ENCODE measurements at places on chromosomes 3 and 15.

- no peak for DNase-seq
Observed at GRCh38 chr3:172407872-172408271, 40.4 kb downstream of the GHSR start.

DNA sequence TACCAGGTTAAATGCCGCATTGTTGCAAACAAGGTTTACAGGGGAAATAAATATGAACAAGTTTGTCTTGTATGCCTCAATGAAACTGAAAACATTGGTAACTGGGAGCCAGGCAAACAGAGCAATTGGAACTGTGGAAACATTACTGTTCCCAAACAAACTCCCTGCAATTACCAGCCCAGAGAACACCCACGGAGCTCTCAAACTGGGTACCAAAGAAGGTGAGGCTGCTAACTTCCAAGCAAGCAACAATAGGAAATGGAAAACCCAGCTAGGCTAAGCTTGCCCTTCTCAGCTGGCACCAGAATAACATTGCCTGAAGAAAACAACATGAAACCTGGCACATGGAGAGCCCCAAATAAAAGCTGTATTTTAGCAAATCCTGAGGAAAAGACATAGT is 218.9 kb upstream of the THRB start:
- no peak for DNase-seq

- DNase-seq, result no peak
Observed at GRCh38 chr15:51924156-51925068, 47.2 kb downstream of the LEO1 start.

DNA sequence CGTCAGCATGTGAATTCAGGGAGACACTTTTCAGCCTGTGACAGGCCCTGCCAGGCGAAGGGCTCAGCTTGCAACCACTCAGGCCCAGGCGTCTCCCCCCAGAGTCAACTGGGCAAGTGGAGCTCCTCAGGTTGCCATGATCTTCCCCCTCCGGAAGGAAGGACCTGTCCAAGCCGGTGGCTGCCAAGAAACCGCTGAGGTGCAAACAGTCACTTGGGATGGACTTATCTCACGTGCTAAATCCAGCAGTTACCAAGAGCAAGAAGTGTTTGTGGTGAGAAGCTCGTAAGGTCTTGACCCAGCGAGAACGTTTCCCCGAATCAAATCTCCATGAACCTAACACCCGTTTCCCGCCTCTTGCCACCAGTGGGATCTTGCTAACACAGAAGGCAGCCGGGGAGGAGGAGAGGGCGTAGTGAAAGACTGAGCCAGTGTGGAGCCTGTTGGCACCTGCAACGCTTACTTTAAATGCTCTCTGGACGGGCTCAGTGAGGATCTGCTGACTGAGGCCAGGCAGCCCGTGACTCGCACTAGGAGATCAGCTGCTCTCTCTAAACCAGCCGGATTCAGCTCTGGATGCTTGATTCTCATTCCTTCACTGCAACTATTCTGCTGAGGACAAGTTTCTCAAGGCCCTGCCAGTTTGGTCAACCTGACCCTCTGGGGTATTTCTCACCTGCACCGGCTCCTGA is 39.0 kb downstream of the IQSEC1 start:
- DNase-seq, result peak; percentile 31

- DNase-seq, result peak; percentile 58
Observed at GRCh38 chr3:120449701-120450599, 842 bp downstream of the FSTL1 start.

DNA sequence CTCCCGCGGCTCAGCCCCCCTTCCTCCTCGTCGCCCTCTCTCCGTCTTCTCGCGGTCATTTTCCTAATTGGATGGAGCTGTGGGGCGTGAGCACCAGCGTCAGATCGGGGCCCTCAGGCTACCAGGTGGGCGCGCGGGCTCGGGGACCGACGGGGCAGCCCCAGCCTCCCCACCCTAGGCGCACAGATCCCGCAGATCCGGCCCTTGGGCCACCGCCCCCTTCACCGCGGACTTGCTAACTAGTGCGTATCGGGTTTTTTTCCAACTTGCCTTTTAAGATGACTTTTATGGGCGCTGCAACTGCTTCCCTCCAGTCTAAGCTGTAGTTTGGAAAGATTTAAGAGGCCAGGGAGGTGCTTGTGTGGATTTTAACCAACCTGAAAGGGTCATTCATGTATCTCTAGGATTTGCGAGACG is 1.3 kb downstream of the ZNF710 start:
- peak; percentile 68 for DNase-seq

DNA sequence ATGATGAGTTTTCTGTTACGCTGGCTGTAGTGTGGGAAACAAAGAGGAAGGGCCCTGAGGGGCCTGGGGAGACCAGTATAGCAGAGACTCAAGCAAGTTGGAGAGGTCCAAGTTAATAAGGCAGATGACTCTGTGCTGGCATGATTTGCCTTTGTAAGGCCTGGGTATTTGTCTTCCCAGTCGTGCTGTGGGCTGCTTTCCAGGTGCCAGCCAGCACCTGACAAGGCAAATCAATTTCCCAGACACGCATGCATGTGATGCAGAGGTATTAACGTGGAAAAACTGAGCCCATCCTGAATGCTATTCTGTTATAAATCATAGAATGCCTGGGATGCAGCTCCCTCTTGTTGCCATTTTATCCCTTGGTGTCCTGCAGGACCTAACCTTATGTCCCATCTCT is 175.6 kb downstream of the MFSD1 start:
- no peak for DNase-seq

- no peak for DNase-seq
Observed at GRCh38 chr3:134186391-134186790, 64.3 kb downstream of the RYK start.

- DNase-seq, result no peak
Observed at GRCh38 chr3:124653797-124654469, 76.3 kb upstream of the UMPS start.

- DNase-seq, result no peak
Observed at GRCh38 chr15:75554717-75555116, 24.4 kb downstream of the PTPN9 start.

DNA sequence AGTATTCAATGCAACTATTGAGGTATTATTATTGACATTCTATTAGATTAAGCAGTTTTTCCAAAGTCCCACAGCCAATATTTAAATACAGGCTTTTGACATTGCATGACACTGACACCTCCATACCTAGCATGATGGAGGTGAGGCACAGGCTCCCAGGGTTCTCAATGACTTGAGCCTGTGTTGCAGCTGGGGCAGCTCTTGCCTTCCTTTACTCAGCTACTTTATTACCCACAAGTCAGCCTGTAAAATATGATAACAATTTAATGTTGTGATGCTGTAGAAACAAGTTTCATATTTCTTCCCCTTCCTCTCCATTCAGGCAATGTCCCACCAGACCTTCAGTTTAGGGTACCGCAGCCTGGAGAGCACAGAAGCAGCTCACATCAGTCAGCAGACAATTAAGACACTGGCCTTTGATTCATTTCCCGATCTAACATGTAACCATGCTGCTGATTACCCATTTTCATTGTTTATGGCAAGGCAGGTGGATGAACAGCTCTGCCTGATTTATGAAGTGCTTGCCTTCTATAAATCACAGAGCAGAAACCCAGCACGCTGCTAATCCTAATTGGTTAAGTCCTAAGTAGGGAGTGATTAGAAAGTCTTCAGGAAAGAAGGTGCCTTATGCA is 826.1 kb downstream of the AGBL1 start:
- DNase-seq, result no peak

GRCh38 chr3:118476885-118477618 is 557.6 kb downstream of the IGSF11 start:
- no peak for DNase-seq

GRCh38 chr3:195893044-195893395 is 15.3 kb downstream of the TNK2 start:
- peak; percentile 79 for DNase-seq

DNA sequence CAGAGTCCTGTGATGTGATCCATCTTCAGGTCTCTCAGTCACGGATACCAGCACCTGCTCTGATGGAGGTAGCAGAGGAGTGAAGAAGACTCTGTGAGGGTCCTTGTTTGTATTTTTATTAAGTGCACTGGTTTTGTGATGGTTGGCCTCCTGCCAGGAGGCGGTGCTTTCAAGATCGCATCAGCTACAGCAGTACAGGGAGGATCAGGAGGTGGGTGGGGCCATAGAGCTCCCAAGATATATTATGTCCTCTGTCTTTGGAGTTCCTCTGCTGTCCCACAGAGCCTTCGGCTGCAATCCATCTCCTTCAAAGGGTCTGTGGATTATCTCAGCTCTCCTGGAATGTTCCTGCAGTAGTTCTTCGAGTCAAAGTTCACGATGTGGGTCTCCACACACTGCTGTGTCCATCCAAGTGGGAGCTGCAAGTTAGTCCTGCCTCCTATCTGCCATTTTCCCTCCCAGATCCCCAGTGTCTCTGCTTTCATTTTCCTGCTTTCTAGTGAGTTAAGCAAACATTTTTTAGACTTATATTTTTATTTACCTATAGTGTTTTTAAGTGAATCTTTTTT is 54.7 kb downstream of the TM2D3 start:
- DNase-seq, result no peak

- DNase-seq, result no peak
Observed at GRCh38 chr15:99977929-99978328, 244.7 kb upstream of the LYSMD4 start.

GRCh38 chr3:21752749-21753347 is 1.8 kb upstream of the ZNF385D start:
- DNase-seq, result peak; percentile 29

DNA sequence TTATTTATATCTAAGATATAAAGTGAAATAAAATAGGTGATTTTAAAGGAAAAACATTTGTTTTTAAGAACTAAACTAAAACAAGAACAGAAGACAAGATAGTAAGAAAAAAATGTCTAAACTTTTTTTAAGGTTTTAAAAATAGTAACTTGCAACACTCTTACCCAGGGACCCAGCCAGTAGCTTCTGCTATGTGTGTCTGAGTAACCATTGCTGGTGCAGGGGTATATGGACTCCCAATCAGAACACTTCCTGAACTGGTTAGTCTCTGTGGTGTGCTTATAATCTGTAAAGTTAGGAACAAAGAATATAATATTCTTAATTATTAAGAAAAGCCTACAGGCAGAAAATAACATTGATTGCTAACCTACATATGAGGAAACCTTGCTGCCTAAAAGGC is 118.4 kb downstream of the ATP1B3 start:
- no peak for DNase-seq

- DNase-seq, result no peak
Observed at GRCh38 chr3:122318620-122319019, 6.4 kb upstream of the CSTA start.

DNA sequence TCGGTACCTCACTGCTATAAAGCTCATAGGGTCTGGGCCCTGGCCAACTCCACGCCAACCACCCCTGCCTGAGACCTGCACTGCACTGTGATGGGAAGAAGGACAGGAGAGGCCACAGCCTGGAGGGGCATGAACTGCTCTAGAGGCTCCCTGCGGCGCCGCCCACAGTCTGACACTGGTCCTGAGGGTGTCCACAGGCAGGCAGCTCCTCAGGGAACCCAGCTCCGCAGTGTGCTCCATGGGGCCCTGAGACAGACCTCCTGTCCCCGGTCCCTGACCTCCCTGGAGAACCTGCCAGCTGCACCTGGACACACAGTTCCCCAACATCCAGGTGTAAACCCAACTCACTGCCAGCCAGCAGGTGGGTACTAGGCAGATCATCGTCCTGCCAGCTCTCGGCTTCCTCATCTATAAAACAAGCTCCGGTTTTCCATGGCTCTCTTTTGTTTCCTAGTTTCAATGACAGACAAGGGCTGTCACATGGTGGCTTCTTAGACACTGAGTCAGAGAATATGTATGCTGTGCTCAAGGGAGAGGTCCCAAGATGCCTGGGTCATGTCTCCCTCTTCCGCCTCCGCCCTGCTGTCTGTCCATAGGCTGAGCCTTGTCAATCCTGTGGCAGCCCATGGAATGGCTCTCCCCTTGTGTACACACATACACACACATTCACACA is 5.1 kb upstream of the HAPLN3 start:
- no peak for DNase-seq

GRCh38 chr3:159929171-159930141 is 59.2 kb upstream of the IL12A start:
- DNase-seq, result peak; percentile 60

GRCh38 chr3:18424213-18424728 is 868 bp downstream of the SATB1 start:
- DNase-seq, result no peak

DNA sequence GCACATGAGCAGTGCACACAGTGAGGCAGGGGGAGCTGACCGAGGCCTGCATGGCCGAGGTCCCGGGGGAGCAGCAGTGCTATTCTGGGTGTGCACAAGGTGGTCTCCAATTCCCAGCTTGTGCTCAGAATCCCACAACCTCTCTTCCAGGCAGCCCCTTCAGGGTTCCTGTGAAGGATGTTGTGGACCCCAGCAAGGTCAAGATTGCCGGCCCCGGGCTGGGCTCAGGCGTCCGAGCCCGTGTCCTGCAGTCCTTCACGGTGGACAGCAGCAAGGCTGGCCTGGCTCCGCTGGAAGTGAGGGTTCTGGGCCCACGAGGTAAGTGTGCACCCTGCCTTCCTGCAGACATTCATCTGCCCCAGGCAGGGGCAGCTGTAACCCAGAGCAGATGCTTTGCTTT is 80.2 kb downstream of the DNASE1L3 start:
- DNase-seq, result no peak

DNA sequence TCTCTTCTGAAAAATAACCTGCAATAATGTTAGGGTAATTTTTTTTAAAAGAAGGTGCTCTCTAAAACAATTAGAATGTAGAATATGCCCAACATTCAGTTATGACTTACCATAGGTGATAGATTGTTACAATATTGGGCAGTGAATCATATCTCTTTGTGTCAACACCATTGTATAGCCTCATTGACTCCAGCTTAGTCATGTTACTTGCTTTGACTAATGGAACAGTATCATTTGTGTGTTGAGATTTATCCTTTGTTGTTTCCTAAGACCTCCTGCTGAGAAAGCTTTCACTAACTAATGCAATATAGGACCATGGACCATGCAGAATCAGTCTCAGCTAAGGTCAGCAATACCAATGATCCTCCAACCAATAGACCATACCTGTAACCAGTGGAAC is 1106.4 kb downstream of the SI start:
- no peak for DNase-seq

DNA sequence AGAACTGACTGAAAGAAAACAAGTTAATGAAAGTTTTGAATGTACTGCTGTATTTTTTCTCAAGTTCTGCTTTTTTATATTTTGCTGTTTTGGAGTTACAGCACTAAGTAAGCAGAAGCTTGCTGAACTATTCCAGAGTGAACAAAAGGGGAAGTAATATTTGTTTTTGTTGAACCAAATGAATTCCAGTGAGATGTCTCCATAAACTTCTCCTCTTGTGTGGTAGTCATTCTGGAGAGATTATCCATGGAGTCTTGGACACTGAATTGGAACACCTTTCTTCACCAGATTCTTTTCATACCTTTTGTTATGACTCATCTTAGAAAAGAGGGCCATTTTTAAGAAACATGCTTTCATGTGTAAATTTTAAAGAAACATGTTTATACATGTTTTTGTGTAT is 8.8 kb downstream of the ANKUB1 start:
- no peak for DNase-seq

DNA sequence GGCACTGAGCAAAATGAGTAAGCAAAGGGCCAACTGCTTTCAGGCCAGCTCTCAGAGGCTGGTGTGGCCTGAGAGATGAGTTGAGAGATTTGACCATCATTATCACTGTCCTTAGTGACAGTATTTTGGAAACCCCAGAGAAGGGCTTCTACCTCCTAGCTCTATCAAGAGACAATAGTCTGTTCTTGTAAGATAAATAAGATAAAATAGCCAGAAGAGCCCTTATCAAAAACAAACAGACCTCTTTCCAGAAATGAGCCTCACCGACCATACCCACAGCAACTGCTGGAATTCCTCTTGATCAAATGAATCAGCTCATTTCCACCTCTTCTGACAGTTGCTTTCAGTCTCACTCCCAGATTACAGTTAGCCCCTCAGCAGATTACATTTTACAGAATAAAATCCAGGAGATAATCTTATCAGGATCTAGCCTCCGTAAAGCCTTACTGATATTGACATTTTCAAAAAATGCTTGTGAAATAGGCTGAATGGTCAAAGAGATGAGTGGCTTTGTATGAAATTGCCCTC is 4.5 kb downstream of the HDC start:
- no peak for DNase-seq

All from aorta (tissue), 5 donors.